NCI-H2171 (cell line): ENCODE measurements at places on chromosomes 7 and 10.
A peak's percentile ranks its signal among the peaks of the same experiment; 100 is the strongest.

DNA sequence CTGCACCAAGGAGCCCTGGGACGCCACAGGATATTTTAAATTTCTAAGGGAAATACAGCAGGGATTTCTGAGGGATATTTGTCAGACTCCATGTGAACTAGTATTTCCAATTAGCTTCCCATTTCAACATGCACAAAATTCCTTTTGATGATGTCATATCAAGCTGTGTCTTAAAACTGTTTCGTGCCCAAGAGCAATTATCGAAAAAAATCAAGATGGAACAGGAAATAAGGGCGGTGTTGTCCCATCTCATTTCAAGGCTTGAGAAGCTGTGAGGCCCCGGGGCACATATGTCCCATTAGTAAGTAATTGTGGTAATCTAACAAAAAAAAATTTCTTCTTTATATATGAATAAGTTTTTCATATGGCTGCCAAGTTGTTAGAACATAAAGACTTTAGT, 47.4 kb downstream of the PPP1R17 start:
- DNase-seq: no peak

- no peak for DNase-seq
Measured at GRCh38 chr10:103710490-103710889, 144.9 kb downstream of the SH3PXD2A start.

GRCh38 chr7:156309016-156309620, 331.5 kb upstream of the RNF32 start:
- DNase-seq: no peak

DNA sequence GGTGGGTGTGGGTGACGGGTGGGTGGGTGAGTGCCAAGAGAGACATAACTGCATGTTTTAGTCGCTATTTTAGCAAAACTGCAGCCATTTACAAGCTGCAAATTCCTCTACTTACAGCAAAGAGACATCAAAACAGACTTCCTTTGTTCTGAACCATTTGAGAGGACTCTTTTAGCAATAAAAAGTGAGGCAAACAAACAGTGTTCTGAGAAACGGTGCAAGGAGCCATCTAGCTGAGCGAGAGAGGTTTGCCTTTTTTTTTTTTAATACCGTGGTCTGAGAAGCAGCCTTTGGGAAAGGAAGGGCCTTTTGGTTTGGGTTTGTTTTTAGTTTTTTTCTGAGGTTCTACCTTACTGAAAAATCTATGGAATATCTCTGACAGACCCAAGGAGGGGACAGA, 62.9 kb downstream of the SCRN1 start:
- DNase-seq: no peak

DNA sequence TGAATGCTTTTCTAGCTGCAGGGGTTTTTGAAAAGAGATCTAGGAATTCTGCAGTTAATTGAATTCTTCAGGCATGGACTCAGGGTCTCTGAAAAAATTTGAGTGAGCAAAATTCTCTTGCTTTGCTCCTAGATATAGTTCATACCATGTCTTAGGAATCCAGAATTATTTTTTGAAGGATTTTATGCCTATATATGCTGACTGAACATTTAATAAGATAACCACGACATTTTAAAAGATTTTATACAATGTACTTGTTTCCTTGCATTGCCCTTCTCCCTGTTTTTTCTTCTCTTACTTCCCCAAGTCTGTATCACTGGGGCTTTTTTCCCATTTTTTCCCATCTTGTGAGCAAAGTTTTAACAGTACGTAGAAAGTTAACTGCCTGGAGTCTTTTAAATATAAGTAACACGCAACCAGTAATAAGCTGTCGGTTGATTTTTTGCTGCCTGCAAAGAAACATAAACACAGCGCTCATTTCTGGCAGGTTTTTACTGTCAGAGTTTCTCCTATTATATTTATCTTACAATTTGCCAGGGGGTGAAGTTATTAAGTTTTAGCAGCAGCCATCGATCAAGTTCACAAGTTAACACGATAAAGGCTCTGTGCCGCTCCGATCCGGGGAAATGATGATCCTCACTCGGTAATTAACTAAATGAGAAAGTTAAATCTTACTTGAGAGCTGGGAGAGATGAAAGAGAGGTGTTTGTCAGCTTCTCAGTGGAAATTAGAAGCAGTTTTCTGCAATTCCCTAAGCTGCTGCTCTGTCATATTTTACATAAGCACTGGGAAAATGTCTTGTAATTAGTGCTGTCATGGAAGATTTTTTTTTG, 81.0 kb downstream of the POLL start:
- DNase-seq: no peak

DNA sequence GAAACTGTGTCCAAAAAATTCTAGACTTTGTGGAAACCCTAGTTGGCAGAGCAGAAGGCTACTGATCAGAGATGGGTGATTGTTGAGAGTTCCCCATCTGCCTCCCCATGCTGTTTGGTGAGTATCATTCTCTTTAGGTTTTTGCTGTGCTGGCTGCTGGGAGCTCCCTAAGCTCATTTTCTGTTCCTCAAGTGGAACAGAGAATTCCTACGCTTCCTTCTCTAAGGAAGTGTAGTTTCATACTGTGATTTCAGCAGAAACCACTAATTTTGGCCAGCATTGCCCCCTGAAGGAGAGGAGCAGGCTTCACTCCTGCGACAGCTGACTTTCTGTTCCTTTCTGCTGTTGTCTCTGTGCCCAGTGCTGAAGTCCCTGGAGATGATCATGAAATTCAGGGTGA, 355.3 kb upstream of the NPVF start:
- no peak for DNase-seq

DNA sequence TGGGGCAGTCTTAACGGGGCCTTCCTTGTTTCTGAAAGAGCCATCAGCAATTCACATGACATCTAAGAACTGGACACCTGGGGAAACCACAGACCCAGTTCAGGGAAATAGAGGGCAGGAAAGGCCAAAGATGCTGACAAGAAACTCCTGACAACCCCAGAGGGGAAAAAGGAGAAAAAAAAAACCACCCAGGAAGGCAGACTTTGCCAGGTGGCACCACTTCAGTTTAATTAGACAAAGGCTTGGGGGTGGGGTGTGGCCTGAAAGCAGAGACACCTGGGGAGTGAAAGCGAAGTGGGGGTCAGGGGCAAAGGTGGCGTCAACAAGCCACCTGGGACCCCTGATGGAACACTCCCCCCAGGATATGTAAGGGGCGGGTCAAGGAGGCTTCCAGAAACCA, 53.6 kb downstream of the RAB11FIP2 start:
- peak; percentile 62 for DNase-seq
